ENCODE measurements at places on chromosomes 1 and 21.

DNA sequence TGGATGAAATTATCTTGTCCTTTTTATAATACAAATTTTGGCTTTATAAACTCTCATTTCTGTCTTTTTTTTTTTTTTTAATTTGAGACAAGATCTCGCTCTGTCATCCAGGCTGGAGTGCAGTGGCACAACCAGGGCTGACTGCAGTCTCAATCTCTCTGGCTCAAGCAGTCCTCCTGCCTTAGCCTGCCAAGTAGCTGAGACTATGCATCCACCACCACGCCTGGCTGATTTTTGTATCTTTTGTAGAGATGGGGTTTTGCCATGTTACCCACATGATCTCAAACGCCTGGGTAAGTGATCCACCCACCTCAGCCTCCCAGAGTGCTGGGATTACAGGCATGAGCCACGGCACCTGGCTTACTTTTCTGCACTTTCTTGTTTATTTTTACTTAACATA, 7.5 kb downstream of the TOR1AIP1 start:
- no peak for DNase-seq

DNA sequence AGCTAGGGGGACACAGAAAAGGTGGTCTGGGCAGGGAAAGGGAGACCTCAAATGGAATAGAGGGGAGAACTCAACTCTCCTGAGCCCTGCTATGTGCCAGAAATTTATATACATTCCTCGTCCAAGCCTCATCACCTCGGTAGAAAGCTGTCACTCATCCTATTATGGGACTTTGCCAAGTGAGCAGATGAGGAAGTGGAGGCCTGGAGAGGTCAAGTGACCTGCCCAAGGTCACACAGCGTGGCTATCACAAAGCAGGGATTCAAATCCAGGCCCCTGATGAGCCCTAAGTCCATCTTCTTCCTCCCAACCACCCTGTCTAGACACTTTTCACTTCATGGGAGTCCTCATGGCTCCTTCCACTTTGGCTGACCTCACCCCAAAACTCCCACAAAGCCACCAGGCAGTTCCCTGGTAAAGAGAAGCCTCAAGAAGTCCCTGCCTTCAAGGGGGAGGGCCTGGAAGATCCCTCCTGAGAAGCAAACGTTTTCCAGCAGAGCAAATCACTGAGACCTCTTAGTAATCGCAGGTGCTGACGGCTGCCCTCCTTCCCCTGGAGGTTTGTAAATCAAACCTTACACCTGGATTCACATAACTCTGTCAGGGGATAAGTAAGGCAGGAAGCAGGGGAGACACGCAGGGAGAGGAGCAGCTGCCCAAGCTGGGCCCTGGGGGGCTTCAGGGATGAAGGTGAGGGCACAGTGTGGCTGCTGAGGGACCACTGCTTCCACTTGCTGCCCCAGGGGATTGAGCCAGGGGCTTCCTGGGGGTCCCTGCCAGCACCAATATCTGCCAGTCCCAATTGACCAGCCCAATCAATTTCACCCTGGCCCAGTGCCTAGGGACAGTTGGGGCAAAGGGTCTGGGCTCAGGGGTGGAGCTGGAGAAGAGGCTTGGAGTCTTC, 351.2 kb downstream of the MATN1 start:
- no peak for DNase-seq

- no peak for DNase-seq
These were observed 7.9 kb downstream of the LAX1 start for GRCh38 chr1:203772836-203773235.

DNA sequence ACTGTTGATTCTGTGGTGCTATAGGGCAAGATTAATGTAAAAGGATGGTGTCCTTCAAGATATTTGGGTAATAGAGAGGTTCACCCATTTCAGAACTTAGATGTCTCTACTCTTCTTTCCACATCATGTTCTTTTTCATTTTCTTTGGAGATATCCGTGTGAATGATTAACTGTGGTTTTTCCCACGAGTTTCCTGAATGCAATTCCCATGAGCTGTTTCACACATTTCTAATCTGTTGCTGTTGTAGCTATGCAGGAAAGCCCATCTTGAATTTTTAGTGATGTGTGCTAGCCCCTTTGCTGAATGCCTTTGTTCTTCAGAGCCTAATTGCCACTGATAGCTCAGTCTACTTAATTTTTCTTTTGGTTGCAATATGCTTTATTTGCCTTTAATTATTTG, 27.6 kb downstream of the SNX27 start:
- DNase-seq, result no peak

DNA sequence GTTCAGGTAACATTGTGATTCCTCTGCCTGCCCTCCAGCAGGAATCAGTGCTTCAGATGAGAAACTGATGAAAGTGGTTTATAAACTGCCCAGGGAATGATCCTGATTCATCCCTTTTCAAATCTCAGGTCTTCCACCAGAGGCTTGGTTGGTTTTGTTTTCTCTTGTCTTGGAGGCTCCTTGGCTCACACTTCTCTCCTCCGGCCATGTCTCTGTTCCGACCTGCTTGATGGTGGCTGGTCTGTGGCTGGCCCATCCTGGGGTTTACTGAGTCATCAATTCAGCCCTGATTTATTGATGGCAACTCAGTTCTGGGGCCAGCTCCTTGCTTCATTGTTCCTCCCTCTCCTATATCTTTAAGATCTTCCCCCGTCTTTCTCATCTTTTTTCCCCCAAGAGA, 56.6 kb upstream of the SLC2A1 start:
- no peak for DNase-seq

DNA sequence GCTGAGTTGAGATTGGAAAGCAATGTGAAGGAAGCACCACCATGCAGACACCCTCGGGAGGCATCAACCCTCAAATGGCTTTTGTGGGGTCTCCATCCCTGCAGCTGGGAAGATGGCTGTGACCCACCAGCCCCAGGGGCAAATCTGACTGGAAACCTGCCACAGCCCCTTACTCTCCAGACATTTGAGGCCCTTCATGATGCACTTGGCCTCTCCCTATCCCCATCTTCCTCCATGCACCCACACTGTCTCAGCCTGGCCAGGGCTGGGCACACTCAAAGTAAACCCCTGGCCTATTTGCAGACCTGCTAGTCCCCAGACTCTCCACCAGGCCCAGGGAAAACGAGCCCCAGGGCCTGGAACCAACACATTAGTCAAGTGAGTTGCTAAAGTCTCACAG, 205.2 kb downstream of the MATN1 start:
- peak; percentile 51 for DNase-seq

DNA sequence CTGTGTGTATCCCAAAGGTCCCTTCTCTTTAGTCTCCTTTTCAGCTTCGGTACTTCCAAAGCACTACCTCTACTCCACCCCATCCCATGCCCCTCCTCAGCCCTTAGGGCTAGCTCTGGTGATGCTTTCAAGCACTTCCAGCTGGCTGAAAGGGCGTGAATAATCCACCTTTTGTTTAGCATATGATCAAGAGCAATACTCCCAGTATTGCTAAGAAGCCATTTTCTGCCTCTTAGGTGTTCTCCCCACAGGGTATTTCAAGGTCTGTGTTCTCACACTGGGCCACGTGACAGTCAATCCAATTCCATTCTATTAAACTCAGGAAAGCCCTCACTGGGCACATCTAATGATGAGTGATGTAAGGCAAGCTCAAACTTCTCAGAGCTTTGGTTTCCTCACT, 298.5 kb upstream of the PROX1 start:
- no peak for DNase-seq

- DNase-seq, result no peak
These were observed 64.7 kb downstream of the CAPZB start for GRCh38 chr1:19420606-19421005.

GRCh38 chr1:151146412-151147131, at the start of gene SEMA6C:
Gene SEMA6C, minus strand, starts transcription at chr1:151146631. Its CDS starts 4,010 bp downstream, at chr1:151142621.
- DNase-seq, result peak; percentile 93

DNA sequence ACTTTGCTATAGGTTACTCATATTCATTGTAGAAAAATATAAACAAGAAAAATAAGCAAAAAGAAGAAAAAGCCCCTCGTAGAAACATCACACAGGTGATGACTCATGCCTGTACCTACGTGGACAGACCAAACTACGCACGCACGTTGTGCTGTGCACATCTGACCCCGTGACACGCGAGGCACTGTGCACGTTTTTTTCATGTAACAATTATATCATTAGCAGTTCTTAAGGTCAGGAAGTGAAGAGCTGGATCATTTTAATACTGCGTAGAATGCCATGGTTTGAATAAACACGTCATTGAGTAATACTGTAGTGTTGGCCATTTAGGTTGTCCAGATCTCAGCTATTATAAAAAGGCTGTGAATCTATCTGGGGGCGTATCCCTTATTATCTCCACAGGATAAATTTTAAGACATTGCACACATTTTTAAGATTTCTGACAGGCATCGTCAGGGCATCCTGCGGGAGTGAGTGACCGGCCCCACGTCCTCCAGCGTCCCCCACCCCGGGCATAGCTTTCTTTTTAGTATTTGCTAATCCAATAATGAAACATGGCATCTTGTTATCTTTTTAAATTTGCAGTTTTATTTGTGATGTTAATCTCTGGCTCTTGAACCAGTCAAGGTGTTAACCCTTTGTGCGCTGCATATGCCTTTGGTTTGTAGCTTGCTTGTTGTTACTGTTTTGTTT, 23.4 kb upstream of the ADARB1 start:
- DNase-seq, result no peak

- DNase-seq, result no peak
These were observed 40.2 kb downstream of the NID1 start for GRCh38 chr1:236024641-236025040.

DNA sequence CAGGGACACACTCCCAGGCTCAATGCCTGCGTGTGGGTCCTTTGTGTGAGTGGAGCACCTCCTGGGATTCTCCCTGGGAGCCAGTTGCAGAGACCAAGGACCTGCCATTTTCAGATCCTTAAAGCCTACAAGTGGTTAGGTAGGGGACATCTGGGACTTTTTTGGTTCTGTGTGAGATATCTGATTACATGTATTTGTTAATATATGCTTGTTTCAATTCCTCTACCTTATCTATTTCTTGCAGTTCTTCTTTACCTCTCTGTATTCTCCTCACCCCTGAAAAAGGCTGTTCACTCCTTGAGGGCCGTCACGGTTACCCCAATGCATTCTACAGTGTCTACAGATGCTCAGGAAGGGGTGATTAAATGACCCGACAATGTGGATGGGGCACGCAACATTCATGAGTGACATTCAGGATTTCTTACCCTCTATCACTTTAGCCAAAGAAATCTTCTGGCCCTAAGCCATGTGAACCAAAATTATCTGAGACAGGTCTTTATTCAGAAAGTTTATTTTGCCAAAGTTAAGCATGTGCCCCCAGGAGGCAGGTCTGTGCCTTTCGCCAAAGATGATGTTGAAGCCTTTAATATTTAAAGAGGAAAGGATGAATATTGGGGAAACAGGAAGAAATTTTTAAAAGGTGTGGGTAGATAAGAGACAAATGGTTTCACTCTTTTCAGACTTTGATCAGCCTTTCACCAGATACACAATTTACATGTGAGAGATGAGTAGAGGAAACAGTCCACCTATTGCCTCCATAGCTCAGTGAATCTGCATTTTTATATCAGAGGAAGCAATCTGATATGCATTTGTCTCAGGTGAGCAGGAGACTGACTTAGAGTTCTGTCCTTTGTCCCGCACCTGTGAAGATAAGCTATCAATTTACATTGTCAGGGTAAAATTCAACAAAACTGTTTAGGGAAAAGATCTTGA, 44.6 kb upstream of the MPZL1 start:
- DNase-seq, result no peak

- no peak for DNase-seq
These were observed 20.5 kb upstream of the THRAP3 start for GRCh38 chr1:36203554-36204346.

- DNase-seq, result no peak
These were observed 156.4 kb downstream of the PTGER3 start for GRCh38 chr1:70891051-70891843.

GRCh38 chr21:25862112-25862511, 127.3 kb downstream of the GABPA start:
- DNase-seq, result no peak

- DNase-seq, result no peak
These were observed 167.3 kb downstream of the PBX1 start for GRCh38 chr1:164726235-164726634.

GRCh38 chr21:36330904-36331303, 10.9 kb downstream of the MORC3 start:
- no peak for DNase-seq

GRCh38 chr1:16979475-16980327, 719 bp downstream of the MFAP2 start:
- no peak for DNase-seq

GRCh38 chr1:236397173-236397759, 3.2 kb downstream of the EDARADD start:
- DNase-seq, result no peak

- DNase-seq, result peak; percentile 90
These were observed 11.5 kb downstream of the ADAMTSL4 start for GRCh38 chr1:150560576-150561253.

GRCh38 chr1:29632806-29633615, 396.7 kb downstream of the PTPRU start:
- peak; percentile 41 for DNase-seq

GRCh38 chr1:154831462-154831861, 38.6 kb downstream of the KCNN3 start:
- no peak for DNase-seq

- no peak for DNase-seq
These were observed 80.4 kb upstream of the ADAMTS5 start for GRCh38 chr21:27047283-27047657.

DNA sequence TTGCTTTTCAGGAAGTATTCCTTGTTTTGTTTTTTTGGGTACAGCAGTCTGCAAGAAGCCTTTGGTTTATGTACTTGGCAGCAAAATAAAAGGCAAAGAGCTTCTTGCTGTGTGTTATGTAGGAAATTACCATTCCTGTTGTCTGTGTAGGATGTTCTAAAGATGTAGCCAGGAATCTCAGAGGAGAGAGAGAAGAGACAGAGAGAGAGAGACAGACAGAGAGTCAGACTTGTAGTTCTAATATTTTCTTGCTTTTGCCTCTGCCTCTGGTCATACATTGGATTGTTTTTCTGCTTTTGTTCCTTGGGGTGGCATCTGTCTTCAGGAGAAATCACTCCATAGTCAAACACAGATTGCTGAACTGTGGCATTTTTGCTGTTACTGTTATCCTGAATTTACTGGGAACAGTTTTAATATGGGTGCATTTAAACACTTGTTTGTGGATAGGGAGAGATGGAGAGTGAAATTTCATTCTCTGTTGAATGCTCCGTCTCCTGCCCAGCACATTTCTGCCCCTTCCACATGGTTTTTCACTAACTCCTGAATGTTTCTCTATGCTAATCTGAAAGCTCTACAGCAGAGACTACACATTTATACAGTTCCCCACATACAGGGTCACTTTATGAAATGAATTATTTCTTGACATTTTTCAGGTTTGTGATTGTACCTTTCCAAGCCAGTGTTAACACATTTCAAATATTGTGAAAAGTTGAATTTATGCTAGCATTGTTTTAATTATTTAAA, 49.8 kb downstream of the POU2F1 start:
- DNase-seq, result no peak

DNA sequence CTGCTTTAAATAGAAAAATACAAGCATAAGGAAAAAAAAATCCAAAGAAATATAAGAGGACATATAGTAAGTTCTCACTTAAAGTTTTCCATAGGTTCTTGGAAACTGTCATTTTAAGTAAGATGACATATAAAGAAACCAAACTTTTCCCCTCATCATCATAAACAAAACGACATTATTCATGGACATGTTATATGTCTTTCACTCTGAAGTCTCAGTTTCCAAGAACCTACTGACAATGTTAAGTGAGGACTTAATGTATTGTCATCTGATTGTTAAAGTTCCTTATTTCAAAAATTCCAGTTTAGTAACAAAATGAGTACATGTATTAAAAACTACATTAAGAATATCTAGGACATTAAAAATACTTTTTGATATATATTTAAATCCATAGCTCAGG, 69.6 kb upstream of the GFI1 start:
- DNase-seq, result no peak
